Cerebellar nuclear complex (tissue), 1 donor: ENCODE measurements at places on chromosomes 16 and 17.

DNA sequence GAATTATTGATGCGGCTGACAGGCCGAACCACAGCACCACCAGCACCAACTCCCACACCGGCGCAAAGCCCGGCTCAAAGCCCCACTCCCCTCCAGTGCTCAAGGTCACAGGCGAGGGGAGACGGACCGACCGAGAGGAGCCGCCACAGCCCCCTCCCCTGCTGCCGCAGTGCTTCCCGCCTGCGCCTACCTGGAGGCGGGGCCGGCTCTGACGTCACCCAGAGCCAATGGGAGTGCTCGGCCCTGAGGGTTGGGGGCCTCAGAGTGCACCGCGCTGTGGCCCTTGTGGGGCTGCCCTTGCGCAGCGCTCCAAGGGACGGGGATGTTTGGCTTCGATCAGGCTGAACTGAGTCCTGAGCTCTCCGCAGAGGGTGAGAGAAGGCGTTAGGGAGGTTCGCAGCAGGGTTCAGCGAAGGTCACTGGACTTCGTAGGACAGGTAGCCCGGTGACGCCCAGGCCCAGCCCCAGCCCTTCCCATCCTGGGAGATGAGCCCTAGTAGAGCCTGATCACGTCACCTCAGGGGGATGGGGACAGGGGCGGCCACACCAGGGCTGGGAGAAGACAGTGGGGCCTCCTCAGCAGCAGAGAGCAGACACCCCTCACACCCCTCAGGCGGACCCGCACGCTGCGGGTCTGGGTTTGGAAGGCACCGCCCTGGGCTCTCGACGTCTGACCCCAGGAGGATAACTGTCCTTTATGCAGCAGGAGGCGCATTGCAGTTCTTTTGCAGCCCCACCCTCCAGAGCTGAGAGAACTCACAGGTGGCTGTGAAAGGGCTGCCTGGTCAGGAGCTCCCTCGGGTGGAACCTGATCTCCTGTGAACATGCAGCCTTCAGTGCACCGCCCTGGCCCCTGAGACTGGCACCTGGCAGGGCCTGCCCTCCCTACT lies 1.5 kb downstream of the NDRG4 start:
- DNase-seq = no peak

DNA sequence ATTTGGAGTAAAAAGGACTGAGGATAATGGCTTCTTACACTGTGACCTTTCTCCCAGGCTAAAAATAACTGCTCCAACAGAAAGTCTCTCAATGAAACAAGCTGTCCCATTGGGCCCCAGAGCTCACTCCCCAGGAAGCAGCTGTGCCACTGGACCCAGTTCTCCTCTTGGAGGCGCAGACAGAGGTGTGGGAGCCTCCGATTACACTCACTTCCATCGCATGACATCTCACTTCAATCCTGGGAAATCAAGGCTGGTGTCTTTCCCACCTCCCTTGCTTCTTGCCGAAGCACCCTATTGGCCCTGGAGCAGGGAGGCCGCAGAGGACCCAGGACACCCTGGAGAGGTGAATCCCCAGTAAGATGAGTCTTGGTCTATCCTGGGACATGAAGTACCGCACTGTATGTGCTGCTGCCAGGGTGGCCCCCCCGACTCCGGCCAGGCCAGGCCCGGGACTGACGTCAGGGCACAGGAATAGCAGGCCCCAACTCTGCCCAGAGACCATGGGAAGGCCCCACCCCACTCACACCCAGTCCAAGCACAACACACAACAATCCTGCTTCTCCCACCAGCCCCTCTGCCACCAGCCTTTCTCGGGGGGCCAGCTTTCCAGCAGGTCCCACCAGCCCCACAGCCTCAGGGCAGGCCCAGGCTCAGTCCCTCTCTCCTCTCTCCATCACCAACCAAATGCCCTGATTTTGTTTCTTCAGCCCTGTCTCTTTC lies 29.5 kb downstream of the SRL start:
- DNase-seq = no peak

DNA sequence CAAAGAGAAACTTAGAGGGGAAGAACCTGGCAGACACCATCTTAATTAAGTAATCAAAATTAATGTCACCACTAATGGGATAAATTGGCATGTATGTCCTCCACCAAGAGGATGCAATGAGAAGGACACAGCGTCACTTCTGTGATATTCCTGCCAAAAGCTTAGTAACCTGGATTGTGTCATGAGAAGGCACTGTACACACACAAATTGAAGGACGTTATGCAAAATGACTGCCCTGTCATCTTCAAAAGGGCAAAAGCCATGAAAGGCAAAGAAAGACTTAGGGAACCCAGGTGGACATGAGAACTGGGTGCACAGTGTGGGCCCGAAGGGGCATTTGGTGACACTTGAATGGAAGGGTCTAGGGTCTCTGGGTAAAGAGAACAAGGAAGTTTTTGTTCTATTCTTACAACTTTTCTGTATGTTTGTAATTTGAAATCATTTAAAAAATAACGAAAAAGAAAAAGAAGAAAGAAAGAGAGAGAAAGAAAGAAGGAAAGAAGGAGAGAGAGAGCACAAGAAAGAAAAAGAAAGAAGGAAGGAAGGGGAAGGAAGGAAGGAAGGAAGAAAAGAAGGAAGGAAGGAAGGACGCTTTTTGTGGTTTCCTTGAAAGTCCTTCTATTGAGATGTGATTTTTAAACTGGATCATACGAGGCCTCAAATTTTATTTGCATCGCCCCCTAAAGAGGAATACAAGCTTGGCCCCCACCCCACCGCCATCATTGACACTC lies 4.0 kb upstream of the APOH start:
- DNase-seq = no peak

DNA sequence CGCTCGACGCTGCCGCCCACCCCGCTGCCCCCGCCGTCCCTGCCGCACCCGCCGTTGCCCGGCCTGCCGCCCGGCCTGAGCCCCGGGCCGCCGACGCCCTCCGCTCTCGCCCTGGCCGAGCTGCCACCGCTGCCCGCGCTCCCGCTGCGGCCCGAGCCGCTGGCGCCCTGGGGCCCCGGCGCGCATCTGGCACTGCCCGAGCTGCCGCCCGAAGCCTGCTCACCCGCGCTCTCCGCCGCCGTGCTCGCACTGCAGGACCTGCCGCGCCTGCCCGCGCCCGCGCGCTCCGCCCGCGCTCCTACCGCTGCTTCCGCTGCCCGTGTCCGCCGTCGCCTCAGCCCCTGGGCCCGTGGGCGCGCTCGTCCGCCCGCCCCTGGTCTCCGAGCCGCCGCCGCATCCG lies 8.4 kb upstream of the CLDN9 start:
- no peak for DNase-seq

- no peak for DNase-seq
Observed at GRCh38 chr16:19086322-19087199, 19.1 kb downstream of the COQ7 start.

GRCh38 chr17:79401704-79402674 lies 208.9 kb downstream of the RBFOX3 start:
- no peak for DNase-seq

DNA sequence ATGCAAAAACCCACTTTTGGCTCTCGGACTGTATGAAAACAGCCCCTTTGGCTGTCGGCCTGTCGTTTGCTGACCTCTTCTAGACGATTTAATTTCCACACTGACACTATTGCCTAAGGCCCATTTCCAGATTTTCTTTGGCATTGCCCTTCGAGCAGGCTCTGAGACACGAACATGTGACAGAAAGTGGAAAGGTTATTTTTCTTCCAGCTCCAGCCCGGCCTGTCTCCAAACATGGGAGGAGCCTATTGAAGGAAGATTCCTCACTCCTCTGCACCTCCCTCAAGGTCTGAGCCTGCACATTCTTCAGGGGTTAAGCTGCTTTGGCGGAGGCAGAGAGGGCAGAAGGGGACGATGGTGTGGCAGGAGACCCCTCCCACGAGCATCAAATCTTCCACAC lies 85.9 kb upstream of the FOXF1 start:
- no peak for DNase-seq

GRCh38 chr16:88017587-88018101 lies 66.4 kb downstream of the BANP start:
- no peak for DNase-seq

- no peak for DNase-seq
Observed at GRCh38 chr17:58402047-58402446, 15.3 kb downstream of the RNF43 start.

GRCh38 chr16:47035436-47035835 lies 62.0 kb upstream of the DNAJA2 start:
- DNase-seq = no peak
